Right atrium auricular region (tissue), 2 donors: ENCODE measurements at places on chromosomes 6 and 20. TPM values are rescaled to one million over a fixed set of nuclear protein-coding genes. Genes with fewer than 3 reads are reported as not detected.

GRCh38 chr6:157519255-157520116 is 138.5 kb downstream of the ZDHHC14 start:
- DNase-seq, result no peak

DNA sequence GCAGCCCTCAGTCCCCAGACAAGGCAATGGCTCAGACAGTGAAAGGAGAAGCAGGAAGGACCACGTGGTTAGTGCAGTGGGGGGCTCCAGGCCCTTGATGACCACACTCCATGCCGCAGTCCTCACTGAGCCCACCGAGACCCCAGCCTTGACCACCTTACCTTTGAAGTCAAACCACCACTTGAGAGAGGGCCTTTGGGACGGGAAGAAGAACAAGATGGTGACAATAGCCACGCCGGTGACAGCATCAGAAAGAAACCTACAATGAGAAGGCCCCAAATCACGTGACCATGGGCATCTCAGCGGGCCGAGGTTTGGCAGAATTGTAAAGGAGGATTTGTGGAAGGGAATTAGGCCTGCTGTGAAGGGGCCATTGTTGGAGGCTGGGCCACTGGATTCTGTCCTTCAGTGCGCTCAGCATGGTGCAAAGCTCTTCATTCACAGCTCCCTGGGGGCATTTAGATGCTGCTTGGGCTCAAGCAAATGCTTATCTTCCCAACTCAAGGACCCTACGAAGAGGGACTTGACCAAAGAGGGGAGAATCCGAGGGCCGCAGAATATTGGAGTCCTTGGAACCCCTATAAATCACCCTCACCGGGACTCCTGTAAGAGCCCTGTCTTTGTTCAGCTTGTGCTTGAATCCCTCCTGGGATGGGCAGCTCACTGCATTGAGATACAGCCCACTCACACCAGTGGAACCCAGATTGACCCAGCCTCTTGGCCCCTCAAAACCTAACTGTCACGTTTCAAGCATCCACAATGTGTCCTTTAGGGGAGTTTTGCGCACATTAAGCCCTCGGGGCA is 33.2 kb upstream of the OCSTAMP start:
- DNase-seq, result no peak

- DNase-seq, result no peak
Observed at GRCh38 chr6:79081663-79082062, 3.6 kb upstream of the PHIP start.

METTL24 gene
- total RNA-seq, result 1.2 TPM

GRCh38 chr6:118708744-118709143 is 57.4 kb upstream of the CEP85L start:
- DNase-seq, result no peak

DNA sequence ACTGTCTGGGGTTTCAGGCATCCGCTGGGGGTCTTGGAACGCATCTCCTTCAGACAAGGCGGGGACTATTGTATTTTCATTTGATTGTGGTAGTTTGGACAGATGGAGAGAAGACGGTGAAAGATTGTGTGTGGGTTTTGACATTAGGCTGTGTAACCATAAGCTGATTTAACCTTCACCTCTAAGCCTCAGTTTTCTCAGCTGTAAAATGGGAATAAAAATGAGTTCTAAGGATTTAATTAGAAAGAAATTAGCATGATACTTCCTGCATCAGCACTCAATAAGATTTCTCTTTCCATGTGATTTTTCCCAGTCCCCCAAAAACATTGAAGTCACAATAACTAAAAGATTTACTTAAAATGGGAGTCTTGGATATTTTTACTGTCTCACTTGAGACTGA is 78.1 kb downstream of the CBFA2T2 start:
- DNase-seq, result no peak
